ENCODE measurements at places on chromosomes 7 and 10.

DNA sequence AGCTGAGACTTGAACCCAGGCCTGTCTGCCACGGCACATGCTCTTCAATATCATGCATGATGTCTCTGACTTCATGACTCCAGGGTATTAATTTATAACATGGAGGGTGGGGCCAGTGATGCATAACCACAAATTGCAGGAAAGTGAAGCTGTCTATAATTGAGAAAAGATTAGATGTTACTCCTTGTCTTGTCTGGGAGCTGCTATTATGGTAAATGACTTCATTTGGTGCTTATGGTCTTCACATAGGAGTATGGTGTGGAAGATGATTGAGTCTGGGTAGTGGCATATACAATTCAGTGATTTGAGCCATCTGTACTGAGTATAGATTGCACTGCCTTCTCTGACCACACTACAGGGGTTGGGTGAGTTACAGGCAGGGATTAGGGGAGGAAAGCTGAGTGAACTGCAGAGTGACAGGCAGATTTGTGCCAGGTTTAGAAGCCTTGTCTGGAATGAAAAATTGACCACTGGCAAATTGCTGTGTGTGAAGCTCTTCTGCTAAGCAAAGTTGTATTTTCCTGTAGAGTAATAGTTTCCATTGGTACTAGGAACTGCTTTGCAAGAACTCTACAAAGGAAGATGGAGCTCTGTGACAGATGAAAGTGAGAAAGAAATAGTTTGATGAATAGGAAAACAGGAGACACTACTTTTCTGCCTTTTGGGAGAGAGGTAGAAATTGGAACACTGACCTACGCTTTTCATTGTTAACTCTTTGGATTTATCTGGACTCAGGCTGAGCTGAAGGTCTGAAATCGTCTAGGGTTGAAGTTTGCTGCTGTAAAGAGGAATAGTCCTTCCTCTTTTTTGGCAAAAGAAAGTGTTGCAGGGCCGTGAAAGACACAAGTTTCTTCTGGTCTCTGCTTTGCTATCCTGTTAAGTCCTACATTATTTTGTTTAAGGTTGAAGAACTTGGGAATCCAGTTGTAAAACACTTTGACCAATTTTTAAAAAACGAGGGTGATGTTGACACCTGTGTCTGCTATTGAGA lies 2.7 kb downstream of the SND1 start:
- DNase-seq: no peak

DNA sequence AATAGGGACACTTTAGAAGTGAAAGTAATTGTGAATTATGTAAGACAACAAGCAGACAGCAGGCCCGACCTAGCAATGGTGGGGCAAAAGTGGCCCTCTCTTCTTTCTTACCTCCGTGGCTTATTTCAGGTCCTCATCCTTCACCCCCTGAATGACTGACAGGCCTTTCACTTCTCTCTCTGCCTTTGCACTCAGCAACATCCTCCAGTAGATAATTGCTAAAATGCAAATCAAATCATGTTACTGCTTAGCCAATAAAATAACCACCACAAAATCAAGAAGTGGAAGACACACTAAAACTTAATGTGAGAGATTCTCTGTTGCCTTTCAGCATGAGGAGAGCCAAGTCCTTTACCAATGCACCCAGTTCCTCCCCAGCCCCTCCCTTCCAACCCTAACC lies 274.6 kb upstream of the ZNF32 start:
- DNase-seq: no peak

GRCh38 chr7:112707655-112708054 lies 82.5 kb downstream of the TMEM168 start:
- DNase-seq: no peak

GRCh38 chr10:97074256-97075145 lies 111.3 kb downstream of the SLIT1 start:
- DNase-seq: no peak

GRCh38 chr10:129942391-129942790 lies 21.7 kb downstream of the EBF3 start:
- DNase-seq: no peak

DNA sequence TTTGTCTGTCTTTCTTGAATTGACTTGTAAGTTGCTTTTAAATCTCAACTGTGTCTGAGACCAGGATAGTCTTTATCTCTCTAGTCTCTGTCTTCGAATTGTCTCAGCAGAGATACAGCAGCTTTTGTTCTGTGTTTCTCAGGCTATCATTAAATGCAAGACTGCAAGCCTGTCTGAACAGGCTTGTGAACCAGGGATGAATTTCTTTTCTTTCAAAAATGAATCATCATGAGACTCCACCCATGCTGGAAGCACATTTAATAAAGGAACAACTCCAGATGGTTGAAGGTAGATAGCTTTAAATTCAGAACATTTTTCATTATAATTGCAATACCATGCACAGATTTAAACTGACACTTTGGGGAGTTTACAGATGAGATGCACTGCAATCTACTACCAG lies 155.9 kb downstream of the SEC23IP start:
- no peak for DNase-seq

Data from stimulated activated CD4-positive, alpha-beta T cell treated with anti-CD3 and anti-CD28 coated beads, Interleukin-1b, Interleukin-23, amount 100 ng/mL, for 48 hours (primary cell).